ENCODE measurements at places on chromosomes 12 and 14.
A peak's percentile ranks its signal among the peaks of the same experiment; 100 is the strongest.

- ATAC-seq, result no peak
These were observed 3.0 kb downstream of the FOS start for GRCh38 chr14:75281654-75282019.

- peak; percentile 70 for ATAC-seq
These were observed 3.1 kb downstream of the LRFN5 start for GRCh38 chr14:41609704-41610183.

DNA sequence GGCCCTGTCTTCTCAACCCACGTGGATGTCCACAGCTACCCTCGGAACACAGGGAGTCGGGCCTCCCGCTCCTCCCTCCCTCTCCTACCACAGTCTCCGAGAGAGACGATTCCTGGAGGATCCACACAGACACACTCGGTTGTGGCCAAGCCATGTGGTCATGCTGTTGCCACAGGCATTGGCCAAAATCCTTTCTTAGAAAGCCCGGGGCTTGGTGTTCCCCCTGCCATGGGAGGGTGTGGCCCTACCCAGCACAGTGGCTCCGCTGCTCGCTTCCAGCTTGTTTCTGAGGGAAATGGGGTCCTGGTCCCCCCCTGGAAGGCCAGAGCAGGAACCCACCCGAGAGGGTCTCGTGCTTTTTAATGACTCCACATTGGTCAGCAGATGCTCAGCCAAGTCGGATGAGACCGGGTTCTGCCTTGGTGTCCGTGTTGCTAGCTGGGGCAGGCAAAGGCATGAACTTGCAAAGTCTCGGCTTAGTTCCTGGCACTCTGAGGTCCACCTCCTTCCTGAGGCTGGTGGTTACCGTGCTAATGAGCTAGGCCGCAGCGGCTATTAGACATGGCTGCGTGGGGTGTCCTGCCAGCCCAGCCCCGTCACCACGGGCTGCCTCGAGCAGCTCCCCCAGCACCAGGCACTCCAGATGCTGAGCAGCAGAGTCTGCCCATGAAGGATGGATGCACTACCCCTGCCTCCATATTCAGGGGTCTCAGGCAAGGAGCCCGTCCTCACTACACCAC, 46.8 kb upstream of the MEG3 start:
- no peak for ATAC-seq

DNA sequence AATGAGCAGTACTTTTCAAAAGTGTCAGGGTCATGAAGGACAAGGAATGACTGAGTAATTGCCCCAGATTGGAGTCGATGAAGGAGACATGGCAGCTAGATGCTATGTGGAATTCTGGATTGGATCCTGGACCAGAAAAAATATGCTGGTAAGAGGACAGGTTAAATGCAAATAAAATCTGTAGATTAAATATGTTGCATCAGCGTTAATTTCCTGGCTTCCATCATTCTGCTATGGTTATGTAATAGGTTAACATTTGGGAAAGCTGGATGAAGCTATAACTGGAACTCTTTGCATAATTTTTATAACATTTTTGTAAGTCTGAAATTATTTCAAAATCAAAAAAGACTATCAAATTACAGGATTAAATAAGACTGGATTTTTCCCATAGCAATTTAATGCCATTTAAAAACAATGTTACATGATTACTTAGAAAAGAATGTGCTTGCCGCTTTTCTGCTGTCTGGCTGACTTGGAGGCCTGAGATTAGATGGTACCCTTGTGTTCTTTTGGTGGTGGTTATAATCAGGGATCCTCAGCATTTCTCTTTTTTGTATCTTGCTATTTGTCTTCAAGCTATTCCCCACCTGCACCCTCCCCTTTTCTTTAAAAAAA, 65.1 kb downstream of the FBXW8 start:
- ATAC-seq, result no peak

DNA sequence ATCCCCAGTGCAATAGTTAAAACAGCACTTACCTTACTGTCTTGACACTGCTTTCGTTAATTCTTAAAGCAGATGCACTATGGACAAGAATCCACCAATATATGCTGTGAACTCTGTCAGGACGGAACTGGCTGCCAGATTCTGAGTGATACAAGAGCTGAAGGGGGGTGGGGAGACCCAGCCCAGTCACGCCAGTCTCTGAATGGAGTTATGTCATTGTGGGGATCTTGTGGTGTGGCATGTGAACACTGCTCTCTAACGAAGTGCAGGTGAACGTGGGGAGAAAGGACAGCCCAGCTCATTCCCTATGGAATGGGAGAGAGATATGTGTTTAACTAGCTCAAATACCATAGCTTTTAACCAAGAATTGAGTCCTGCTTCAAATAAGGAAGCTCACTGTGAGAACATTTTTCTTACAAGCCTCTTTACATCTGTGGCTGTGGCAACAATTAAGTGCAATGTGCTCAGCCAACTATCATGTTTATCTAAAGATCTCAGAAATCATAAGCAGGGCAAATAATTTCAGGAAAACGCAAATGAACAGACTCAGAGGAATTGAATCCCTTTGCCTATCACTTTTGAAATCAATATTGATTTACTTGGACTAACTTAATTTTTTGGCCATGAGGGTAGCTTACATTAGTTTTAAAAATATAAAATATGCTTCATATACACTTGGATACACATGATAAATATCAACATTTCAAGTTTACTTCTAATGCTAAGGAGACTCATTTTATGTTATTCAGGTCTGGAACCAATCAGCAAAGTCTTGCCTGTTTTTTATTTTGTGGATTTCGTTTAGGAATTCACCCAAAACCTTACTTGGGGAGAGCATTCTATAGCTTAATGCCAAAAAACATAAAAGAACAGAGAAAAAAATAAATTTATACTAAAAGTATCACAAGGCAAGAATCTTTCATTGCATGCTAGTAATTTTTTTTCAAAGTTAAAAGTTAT, at the start of gene LUM:
Gene LUM, minus strand, starts transcription at position 129 of the 960 bp plus-strand sequence. CDS start 2,515 bp downstream, outside the sequence.
- peak; percentile 84 for ATAC-seq

DNA sequence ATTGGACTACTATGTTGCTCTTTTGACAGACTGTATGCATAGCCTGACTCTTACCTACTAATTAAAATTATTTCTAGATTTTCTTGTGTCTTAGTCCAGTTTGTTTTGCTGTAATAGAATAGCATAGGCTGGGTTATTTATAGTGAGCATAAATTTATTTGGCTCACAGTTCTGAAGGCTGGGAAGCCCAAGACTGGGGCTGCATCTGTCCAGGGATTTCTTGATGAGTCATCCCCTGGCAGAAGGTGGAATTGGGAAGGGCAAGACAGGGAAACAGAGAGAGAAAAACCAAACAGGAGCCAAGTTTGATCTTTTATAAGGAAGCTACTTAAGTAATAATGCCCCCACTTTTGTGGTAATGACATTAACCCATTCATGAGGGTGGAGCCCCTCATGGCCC, 759.2 kb upstream of the LRFN5 start:
- ATAC-seq, result peak; percentile 46

GRCh38 chr12:104347374-104348075, 44.0 kb downstream of the EID3 start:
- no peak for ATAC-seq

DNA sequence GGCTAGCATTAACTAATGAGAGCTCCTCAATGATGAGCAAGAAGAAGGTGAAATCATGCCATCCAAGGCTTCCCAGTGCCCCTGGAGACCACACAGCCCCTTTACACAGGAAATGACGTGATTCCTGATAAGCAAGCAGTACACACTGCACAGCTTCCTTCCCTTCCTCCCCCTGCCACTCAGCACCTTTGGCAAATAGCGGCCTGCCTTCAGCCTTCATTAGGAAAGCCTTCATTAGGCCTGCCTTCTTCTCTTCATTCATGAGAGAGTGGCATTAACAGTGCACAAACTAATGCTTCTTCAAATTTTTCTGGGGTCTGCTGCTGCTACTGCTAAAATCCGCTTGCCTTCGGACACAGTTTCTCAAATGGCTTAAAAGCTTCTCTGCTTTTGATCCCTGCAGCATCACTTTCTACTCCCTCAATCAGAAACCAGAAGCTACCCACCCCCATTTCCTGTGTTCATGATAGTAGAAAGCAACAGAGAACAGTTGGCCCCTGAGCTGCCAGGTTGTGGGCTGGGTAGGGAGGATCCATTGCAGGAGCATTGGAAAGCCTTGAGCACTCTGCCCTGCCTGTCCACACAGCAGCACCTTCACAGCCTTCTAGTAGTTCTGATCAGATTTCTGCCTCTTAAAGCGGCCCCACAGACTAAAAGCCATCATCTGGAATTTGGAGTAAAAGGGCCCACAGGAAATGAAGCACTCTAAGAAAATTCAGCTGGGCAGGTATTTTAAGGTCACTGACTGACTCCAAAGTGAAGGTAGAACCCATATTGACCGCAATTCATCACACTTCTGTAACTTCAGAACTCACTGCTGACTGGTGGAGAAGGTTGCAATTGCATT, 103.8 kb upstream of the ETV6 start:
- ATAC-seq, result no peak

DNA sequence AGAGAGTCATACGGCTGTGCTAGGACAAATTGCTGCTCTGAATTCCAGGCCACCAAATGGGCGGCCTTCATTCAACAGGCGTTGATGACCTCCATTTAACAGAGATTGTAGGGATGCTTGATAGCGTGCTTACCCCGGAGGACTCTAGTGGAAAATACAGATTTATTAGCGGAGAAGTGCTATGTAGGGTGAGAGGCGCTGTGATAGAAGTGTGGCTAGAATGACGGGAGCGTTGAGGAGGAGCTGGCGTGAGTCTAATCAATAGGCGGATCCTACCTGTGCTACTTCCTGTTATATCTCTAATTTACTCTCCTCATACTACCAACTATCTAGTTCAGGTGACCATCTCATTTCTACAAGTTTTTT, 668 bp downstream of the MRPS35 start:
- peak; percentile 3 for ATAC-seq

DNA sequence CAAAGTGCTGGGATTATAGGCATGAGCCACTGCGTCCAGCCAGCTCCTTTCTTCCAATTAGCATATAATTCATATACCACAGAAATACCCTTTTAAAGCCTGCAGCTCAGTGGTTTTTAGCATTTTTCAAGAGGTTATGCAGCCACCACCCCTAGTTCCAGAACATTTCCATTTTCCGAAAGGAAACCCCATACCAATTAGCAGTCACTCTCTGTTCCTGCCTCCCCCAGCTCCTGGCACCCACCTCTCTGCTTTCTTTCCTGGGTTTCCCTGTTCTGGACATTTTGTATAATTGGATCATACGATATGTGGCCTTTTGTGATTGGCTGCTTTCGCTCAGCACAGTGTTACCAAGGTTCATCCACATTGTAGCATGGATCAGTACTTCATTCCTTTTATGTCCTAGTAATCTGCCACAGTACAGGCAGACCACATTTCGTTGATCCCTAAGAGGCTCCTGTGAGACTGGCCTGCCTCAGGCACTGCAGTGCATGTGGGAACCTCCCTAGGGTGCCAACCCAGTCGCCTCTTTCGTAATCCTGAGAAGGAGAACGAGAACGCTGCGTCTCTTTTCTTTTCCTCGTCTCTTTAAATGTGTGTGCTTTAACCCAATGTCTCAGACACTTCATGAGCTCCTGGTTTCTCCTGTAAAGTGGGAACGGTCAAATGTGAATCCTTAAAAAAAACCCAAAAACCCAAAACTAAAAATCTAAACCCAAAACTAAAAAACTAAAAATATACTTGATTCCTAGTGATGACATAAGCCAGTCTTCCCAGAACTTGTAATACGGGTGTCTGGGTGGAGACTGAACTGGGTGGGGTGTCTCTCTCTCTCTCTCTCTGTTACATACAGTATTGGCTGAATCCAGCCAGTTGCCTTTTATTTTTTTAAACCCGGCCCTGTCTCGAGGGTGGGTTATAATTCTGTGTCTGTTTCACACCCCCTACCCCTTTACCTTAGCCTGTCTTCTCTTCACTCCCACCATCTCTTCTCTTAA, 14.7 kb downstream of the AACS start:
- no peak for ATAC-seq

DNA sequence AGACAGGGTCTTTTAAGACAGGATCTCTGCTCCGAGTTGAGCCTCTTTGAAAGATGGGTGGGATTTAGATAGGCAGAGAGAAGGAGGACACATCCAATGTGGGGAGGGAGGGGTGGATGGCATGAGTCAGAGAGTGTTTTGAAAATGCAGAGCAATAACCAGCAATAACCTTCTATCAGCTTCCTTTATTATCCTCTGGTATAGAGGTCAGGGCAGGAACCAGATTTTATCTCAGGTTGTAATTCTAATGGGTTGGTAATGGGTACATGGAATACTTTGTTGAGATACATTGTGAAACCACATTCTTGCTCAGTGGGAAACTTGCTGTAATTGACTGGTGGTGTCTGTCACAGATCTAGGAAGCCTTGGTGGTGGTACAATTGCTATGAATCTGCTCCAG, 37.6 kb upstream of the CCDC63 start:
- no peak for ATAC-seq

GRCh38 chr12:104944252-104944651, 13.8 kb downstream of the SLC41A2 start:
- no peak for ATAC-seq

GRCh38 chr12:45989721-45990467, 480 bp downstream of the SCAF11 start:
- peak; percentile 59 for ATAC-seq

DNA sequence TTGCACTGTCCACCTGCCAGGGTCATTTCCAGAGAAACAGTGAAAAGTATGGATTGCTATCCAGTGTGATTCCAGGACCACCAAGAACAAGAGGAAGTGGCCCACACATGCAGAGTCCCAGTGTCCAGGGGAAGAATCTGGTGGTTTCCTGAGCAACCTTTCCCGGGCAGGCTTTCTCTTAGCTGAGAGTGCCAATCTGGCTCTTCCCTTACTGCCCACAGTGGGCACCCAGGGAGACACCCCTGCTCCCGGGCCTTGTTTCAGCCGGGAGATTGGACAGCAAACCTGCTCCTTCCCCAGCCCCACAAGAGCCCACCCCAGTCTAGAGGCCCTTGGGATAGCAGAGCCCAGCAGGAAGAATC, 62.1 kb downstream of the VWF start:
- ATAC-seq, result no peak

- no peak for ATAC-seq
These were observed 47.1 kb downstream of the UTP20 start for GRCh38 chr12:101327051-101327450.

DNA sequence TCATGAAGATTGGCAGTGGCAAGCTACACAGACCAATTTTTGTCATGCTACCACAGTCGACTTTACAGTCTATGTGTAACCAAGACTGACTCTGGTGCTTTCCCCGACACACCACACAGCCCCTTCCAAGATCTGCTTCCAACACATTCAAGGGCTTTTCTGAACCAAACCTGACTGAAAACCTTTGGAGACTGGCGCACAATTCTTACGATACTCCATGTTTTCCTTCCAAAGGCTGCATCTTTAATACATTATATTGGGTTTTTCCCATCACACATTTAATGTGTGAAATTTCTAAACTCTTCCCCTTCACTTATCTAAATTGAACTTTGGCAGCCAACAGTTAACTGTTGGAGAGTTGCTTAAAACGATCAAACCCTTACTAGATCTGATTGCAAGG, 127.7 kb upstream of the SOX5 start:
- no peak for ATAC-seq

DNA sequence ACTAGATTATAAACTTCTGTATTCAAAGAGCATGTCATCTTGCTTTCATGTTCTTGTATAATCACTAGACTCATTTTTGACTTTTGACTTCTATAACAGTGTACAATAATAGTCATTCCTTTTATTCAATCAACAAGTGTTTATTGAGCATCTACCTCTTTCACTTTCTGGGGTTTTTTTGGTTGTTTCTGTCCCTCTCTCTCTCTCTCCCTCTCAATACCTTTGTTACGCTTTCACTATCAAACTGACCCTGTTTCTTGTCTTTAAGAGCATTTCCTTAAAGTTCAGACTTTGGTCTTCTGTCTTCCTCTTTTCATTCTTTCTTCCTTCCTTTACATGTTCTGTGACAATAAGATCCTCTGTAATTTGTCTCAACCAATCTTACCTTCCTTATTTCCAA, 49.5 kb downstream of the GPR137C start:
- ATAC-seq, result no peak

- no peak for ATAC-seq
These were observed 50.8 kb downstream of the GALNT9 start for GRCh38 chr12:132278401-132279183.

Measured in motor neuron (in vitro differentiated cells).